ENCODE measurements at places on chromosomes 7 and 10.

GRCh38 chr7:213324-213993 lies 21.1 kb downstream of the FAM20C start:
- DNase-seq, result no peak

DNA sequence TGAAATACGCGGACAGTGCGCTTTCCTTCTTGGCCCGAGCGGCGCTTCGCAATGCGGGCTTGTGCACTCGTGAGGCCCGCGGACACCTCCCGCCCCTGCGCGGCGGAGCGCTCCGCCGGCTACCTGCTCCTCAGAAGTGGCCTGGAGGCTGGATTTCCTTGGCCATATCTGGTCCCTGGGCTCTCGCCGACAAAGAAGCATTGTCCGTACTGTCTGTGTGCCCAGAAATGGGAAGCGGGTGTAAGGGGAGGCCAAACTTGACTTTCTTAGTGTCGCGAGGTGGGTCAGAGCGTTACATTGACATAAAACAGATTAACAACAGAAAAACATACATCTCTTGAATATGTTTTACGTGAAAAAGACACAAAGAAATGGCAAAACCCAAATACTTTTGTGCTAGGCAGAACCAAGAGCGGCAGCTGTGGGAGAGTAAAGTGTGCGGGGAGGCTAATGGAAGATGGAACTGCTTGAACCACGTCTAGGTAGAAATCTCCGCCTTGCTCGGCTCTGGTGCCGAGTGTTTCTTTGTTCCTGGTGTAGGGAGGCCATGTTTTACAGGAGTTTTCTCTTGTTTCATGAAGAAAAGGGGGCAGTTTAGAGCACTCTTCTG lies 1.4 kb downstream of the LANCL2 start:
- DNase-seq, result no peak

DNA sequence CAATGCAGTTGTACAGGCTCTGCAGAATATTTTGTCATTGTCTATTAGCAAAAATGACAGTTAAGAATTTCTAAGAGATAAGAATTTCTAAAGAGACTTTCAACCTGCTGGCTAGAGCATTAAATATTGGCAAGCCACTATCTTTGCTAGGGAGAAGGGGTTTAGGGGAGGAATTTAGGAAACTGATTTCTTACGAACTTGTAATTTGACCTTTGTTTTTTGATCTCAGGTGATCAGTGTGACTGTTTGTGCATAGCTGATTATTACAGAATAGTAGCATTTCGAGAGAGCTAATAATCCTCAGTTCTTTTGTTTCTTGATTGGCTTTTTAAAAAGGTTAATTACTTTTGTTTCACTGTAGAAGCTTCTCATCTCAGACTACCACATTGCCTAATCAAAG lies 68.1 kb downstream of the ST7 start:
- DNase-seq, result no peak

GRCh38 chr7:94042381-94042780 lies 38.2 kb upstream of the BET1 start:
- no peak for DNase-seq

DNA sequence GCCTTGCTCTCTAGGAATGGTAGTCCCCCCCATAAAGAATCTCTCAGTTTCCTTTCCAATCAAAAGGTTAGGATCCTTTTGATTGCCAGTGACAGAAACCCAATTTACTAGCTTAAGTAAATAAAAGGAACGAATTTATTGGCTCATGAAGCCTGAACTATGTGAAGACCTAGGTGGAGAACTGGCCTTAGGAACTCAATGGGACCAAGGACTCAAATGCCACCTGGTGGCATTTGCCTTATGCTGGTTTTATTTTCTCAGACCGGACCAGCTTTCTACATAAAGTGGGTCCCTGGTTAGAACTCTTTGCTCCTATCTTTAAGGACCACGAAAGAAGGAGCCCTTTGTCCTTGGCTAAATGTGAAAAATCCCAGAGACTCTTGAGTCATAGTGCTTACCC lies 25.4 kb downstream of the CFTR start:
- DNase-seq, result no peak

- no peak for DNase-seq
These were observed at the start of gene INSYN2A for GRCh38 chr10:127196282-127197153. Gene INSYN2A (minus strand): TSS chr10:127196591. CDS start chr10:127176395, 20,196 bp downstream.

- no peak for DNase-seq
These were observed 1.6 kb downstream of the FAM171A1 start for GRCh38 chr10:15369256-15370211.

DNA sequence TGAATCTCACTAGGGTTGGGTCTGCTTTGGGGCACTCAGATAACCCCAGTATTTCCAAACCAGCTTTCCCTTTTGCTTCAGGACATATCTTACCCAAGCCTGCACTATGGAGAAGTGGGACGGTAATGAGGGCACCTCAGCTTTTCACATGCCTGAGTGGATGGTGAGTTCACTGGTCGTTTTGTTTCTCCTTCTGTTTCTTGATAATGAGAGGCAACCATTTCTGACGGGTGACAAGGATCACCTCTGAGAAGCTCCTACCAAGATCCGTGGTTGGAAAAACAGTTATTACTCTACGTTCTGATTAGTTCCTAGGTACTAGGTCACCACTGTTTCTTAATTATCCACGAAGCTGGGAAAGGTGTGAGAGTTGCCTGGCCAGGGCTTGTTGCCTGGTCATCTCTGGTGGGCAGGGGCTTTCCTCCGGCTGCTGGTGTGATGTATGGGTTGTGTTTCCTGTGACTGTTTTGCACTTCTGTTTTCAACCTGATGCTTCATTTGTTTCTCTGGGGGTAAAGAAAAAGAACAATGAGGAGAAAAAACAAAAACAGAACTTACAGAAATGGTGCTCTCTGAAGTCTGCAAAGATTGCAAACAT lies 65.7 kb upstream of the STRIP2 start:
- DNase-seq, result no peak

DNA sequence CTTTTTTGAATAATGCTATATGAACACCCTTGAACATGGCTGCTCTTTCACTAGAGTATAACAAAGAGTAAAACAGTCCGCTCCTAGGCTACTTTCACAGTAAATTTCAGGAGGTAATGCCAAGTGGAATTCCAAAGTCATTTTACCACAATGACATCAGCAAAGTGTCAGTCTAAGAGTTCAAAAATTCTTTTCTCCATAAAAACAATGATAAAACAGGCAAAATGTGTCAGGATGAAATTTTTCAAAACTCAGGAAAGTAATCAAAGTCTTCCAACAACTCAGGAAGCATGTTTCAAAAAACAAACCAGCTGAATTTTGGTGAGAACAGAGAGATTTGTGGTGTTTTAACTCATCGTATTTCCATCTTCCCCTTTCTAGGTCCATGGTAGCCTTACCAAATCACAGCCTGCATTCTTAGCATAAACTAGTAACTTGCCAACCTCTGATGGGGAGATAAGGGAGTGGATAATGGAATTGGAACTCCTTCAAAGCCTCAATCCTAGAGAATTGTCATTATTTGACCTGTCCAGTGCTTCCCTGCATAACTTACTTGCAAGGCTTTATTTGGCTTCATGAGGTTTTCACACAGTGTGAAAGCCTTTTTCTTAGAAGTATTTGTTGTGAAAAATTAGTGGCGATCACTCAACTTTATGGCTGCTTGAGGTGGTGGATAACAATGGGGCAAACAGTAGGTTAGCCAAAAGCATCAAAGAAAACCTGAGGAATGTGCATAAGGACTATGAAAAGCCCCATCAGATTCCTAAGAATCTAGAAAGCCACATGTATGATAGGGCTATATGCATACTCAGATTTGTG lies 302.7 kb downstream of the HDAC9 start:
- DNase-seq, result no peak

- no peak for DNase-seq
These were observed 63.3 kb downstream of the NOC3L start for GRCh38 chr10:94299417-94299816.

GRCh38 chr10:52703898-52704297 lies 68.7 kb downstream of the MBL2 start:
- DNase-seq, result no peak

- no peak for DNase-seq
These were observed 83.2 kb downstream of the ZNRF2 start for GRCh38 chr7:30367561-30367960.

DNA sequence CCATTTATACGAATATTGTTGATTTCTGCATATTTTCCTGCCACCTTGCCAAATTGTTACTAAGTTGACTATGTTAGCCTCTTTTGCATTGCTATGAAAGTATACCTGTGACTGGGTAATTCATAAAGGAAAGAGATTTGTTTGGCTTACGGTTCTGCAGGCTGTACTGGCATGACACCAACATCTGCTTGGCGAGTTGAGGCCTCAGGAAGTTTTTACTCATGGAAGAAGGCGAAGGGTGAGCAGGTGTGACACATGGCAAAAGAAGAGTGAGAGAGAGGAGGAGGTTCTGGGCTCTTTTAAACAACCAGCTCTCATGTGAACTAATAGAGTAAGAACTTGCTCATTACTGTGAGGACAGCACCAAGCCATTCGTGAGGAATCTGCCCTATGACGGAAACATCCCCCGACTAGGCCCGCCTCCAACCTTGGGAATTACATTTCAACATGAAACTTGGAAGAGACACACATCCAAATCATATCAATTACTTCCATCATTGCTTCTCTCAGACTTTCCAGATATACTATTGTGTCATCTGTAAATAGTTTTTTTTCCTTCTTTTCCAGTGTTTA lies 8.4 kb downstream of the RALA start:
- DNase-seq, result no peak

DNA sequence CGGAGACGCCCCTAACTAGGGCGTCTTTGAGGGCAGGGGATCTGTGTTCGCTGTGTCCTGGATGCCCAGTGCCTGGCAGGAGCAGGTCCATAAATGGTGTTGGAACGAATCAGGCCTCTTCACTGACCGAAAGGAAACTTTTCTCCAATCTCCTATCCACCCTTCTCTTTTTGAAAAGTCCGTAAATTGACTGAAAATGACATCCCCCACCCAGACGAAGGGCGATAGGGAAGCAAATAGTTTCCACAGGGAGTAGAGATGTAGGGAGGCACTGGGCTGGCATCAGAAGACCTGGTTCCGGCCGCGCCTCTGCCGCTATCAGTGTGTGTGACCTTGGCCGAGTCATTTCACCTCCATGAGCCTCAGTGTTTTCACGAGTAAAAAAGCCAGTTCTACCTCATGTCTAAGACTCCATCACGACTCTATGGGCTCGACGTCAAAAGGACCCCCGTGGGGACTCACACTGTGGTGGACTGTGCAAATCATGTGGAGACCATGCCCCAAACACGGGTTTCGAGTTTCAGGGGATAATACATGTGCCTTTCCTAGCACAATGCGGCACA lies 497 bp upstream of the RAB11FIP2 start:
- no peak for DNase-seq

DNA sequence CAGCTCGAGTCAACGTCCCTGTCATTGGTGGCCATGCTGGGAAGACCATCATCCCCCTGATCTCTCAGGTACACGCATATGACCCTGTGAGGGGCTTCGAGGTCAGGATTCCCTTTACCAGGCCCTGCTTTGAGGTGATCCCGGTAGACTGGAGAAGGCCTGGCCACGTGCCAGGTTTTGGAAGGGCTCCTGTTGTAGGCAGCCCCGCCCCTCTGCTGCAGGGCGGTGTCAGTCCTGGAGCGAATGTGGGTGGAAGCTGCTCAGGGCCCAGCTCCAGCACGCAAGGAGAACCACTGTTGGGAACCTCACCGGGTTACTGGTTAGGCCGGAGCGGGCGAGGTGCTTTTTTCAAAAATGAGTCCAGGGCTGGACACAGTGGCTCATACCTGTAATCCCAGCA lies 15.6 kb downstream of the MDH2 start:
- DNase-seq, result no peak

DNA sequence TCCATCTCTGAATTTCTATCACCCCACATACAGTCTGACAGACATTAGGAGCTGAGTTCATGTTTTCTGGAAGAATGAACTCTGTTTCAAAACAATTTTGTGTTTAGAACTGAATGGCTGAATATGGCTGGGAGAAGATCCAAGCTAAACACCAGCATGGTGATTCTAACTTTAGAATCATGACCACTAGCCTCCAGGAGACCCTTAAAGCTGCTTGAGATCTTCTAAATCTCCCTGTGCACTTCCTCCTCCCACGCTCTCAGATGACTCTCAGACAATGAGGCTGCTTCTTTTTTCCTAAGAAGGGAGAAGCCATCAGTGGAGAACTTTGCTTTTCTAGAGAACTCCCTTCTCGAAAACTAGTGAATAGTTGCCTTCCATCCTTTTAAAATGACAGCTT lies 711.2 kb downstream of the GRID1 start:
- DNase-seq, result no peak

GRCh38 chr10:130820880-130821482 lies 490.5 kb downstream of the TCERG1L start:
- DNase-seq, result no peak

- DNase-seq, result no peak
These were observed 190.5 kb upstream of the PPP1R3A start for GRCh38 chr7:114109304-114109703.

DNA sequence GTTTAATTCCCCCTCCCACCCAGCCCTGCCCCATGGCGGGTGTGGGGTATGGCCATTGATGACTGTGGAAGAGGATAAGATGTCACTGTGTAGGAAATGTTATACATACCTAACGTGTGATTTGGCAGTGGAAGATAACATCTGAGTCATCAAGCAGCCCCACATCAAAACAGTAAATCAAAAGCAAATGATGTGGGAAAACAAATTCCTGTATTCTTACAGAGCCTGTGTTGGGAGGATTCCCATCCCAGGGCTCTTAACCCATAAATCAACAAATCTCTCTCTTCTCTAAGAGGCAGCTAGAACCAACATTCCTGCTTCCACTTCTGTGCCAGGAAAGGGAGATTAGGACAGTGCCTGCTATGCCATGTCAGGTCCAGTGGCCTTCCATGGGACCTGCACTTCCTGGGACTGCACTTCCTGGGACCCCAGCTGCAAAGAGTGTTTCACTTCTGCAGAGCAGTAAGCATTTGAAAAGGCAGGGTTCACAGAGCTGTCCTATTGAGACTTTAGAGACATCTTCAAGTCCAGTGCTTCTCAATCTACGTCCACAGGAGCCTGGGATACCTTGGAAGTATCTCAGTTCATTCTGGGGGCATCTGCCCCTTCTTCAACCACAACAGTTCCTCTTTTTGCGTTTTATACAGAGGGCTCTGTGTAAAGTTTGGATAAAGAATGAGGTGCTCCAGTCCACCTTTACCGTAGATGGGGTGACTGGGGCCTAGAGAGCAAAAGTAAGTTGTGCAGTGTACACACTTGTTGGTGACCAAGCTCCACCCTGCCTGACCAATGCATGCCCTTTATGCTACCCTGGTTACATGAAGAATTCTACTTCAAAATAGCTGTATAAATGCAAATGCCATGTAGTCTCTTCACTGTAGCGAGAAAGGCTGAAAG lies 45.7 kb downstream of the ATXN7L1 start:
- DNase-seq, result no peak

- DNase-seq, result peak; percentile 20
These were observed 86.0 kb upstream of the ANKRD1 start for GRCh38 chr10:91006752-91007346.
